NCI-H187 (cell line): ENCODE measurements at places on chromosomes 1 and 21.

GRCh38 chr1:93851327-93851712 is 27.7 kb downstream of the DNTTIP2 start:
- DNase-seq, result no peak

DNA sequence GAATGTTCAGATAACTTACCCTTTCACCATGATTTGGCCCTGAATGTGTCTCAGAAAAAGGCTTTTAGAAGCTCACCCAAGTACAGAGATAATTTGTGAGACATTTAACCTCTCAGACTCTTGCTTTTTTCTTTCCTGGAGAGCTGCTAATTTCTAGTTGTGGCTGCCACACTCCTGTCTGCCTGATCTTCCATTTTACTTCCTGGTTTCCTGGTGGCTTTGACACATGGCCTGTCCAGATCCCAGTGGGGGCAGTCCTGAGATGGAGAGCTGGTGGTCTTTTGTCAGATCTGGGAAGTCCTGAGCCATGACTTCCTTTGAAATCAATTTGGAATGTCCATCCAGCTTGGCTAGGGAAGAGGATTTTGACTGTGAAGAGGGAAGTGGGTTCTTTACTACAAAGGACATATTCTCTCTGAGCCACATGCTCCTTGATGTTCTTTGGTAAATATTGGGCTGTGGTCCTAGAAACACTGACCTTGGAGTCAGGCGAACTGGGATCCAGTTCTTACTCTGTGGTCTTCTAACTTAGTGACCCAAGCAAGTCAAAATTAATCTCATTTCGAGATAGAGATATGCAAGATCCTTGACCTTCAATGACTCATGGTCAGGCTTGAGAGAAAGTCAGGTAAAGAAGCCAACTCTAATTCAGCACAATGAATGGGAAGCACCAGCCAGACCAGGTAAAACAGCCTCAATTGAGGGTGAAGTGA is 78.0 kb upstream of the HSD17B7 start:
- DNase-seq, result no peak

- no peak for DNase-seq
These were observed 27.0 kb downstream of the KDM5B start for GRCh38 chr1:202781180-202781579.

GRCh38 chr1:5921129-5921528 is 71.1 kb downstream of the NPHP4 start:
- DNase-seq, result no peak

DNA sequence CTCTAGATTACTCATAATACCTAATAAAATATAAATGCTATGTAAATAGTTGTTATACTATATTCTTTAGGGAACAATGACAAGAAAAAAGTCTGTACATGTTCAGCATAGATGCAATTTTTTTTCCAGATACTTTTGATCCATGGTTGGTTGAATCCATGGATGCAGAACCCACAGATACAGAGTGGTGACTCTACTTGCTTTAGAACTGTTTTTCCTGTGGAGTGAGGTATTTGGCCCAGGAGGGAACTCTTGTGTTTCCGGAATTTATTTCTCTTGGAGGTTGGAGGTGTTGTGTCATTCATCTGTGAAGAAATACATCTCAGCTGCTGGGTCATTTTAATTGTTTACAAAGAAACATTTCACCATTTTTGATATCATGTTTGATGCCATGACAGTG is 28.7 kb downstream of the TMEM200B start:
- DNase-seq, result no peak

DNA sequence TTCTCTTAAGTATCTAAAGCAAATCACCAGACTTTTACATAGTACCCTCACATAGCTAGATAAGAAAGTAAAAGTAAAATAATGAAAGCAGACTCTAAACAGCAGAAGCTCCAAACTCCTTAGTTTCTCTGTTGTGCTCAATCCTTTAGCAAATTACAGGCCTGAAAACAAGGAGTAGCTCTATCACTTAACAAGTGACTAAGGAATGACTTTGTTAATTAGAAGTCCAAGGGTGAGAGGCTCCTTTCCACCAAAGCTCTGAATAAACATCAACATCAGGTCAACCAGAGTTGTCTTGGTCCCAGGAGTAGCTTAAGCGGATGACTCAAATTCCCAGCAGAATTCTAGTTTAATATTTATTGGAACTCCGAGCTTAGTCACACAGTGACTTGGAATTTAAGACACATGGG is 5.9 kb downstream of the NRIP1 start:
- no peak for DNase-seq

DNA sequence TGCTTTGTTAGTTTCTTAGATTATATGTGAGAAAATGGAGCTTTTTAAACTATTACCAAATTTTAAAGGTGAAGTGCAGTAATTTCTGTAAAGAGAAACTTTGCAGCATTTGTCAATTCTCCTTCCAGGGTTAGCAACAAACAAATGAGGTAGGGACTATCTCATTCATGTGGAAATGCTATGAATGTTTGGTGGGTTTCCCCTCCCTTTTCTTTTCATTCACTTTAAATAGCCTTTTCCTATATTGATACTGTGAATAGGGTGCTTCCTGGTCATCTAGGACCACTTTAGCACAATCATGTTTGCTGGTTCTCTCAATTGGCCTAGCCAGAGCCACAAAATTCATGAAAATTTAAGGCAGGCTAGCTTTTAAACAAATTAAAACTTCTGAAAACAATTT is 20.6 kb downstream of the ZBTB37 start:
- no peak for DNase-seq

DNA sequence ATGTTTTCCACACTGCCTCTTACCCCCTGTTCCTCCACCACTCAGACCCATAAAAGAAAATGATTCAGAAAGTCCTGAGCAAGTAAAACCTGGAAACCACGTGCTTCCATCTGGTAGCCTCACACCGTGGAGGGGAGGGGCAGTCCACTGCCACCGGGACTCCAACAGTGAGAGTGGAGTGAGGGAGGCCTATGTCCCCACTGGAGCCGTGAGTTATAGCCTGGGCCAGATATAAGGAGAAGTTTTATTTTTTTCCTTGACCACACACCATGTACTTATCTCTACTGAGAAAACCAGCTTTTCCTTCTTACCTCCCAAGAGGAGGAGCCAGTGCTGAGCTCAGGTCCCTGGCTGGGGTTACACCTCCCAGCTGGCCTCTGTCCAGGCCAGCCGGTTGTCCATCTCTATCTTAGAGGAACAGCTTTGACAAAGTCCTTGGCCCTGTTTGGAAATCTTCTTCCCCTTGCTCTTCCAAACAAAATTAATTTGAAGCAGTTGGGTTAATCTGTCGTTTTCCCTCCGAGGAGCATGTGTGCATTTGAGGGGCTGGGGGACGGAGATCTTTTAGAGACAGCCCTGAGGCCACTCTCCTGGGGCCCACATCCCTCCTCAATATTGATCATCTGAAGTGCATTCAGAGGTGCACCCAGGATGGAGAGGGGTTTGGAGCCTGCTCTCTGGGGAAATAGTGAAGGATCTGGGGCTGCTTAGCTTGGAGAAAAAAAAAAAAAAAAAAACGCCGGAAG is 49.1 kb upstream of the SERBP1 start:
- DNase-seq, result no peak
